ENCODE measurements at places on chromosomes 11 and 22. TPM values are rescaled to one million over a fixed set of nuclear protein-coding genes. Genes with fewer than 3 reads are reported as not detected.

Gene ME3
- total RNA-seq: 3.5 TPM

Gene SESN3
- 37.3 TPM for total RNA-seq

Gene PLA2G6
- 88.4 TPM for total RNA-seq

Gene ASPHD2
- total RNA-seq: 24.4 TPM

Gene OR5F1
- total RNA-seq: not detected

Gene SCUBE1
- total RNA-seq: 1.1 TPM

Gene SEZ6L
- total RNA-seq: 0.19 TPM

Gene SHANK3
- 8.2 TPM for total RNA-seq

Gene PNPLA2
- total RNA-seq: 67.9 TPM

Gene OR51I1
- total RNA-seq: not detected
